Stomach (tissue), 19 donors: ENCODE measurements at places on chromosomes 5 and 9. TPM values are rescaled to one million over a fixed set of nuclear protein-coding genes. Genes with fewer than 3 reads are reported as not detected.

- DNase-seq, result no peak
Measured at GRCh38 chr9:14278291-14278721, 35.6 kb downstream of the NFIB start.

DNA sequence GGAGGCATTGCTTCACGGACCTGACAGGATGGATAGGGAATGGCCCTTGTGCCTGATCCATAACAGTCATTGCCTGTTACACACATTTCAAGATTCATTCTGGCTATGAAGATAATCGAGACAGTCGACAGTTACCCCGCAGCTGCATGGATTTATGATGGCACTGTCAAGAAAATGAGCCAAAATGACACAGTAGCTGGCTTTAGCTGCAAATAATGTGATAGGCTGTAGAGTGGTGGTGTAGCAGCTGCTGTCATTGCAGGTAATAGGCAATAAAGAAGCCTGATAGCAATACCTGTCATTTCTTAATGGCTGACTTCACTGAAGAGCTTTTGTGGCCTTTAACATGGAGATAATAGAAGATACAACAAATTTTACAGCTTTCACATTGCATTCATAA lies 1085.2 kb upstream of the ARRDC3 start:
- DNase-seq, result no peak

DNA sequence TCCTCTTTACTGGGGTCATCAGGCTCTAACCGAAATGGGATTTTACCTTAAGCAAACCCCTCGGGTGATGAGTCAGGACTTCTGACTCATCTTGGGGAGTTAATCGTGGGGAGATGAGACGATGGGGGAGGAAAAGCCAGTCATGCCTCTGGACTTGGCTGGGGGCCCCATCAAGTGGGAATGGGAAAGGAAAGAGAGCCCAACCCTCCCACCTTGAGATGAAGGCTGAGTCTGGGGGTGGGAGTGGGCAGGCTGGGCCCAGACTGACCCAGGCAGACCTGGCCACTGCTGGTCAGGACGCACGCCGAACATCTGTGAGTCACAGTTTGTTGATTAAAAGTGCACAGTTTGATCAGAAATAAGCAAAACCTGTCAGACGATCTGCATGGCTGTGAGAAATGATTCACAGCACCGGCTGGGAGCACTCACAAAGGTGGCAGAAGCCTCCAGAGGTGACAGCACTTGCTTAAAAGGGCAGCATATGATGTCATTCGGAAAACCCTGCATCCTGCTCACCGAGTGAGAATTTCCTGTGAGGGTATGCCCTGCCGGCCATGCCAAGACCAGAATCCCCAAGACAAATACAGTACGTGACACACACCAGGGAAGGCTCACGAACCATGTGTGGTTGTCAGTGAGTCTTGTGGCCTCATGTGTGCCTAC lies 50.0 kb upstream of the SLC25A51 start:
- peak; percentile 49 for DNase-seq

- DNase-seq, result no peak
Measured at GRCh38 chr5:160747987-160748386, 104.0 kb downstream of the ATP10B start.

DNA sequence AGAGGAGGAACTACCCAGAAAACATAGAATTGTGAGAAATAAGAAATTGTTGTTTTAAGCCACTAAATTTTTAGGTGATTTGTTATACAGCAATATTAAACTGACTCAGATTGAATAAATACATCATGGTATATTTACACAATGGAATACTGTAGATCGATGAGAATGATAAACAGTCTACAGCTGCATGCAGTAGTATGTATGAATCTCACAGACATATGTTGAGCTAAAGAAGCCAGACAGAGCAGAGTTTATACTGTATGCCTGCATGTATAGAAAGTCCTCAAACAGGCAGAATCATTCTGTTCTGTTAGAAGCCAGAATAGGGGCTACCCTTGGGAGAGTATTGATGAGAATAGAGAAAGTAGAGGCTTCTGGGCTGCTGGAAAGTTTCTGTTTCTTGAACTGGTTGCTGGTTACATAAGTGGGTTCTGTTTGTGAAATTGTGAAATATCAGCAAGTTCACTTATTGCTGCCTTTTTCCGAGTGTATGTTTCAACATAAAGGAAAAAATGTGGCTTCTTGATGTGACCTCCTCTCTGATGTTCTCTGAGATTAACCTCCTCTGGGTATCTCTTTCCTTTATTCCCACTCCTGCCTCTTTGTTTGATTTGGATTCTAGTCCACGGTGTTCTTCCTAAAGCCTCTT lies 9.6 kb downstream of the KIAA1958 start:
- no peak for DNase-seq

DNA sequence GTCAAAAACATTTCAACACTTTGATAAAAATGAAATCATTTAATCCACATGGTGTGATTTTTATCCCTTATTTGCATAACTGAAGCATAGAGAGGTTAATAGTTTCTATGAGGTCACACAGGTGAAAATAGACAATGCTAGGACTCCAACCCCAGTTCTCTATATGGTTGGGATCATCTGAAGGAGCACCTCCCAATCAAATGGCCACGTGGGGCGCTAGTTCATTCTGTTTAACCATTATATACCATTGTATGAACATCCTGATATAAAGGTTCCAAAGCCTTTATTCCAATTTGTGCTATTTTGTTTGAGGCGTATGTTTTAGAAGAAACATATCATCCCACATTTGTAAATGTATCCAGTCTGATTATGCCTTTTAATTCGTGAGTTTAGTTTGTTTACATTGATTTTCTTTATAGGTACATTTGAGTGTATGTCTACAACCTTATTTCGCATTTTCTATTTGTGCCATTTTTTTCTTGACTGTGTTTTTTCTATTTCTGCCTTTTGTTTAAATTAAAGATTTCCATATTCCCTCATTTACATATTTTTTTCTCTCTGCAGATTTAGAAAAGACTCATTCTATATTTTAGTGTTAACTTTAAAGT lies 1092.0 kb downstream of the MAT2B start:
- no peak for DNase-seq

GRCh38 chr9:38090170-38090569 lies 21.1 kb upstream of the SHB start:
- DNase-seq, result no peak

GRCh38 chr9:76571743-76572146 lies 112.8 kb downstream of the GCNT1 start:
- peak; percentile 55 for DNase-seq

DNA sequence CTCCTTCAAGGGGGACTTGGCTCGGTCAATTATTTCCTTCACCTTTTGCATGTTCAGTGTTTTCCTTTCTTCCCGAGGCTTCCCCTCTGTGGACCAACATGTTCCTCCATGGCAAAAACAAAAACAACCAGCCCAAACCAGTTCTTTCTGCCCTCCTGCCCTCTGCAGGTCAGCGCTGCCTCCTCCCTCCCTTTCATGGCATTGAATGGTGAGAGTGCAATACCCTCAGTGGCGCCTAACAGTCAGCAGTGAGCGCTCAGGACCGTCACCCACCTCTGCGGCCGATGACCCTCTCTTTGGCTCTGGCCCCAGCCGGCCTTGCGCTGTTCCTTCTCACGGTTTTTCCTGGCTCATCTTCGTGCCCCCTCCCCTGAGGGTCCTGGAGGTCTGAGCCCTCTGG lies 34.4 kb upstream of the GNE start:
- no peak for DNase-seq

Gene LCN1
- not detected for total RNA-seq

Gene AQP7
- total RNA-seq, result 17.4 TPM

Gene AFAP1L1
- total RNA-seq, result 50.8 TPM

DNA sequence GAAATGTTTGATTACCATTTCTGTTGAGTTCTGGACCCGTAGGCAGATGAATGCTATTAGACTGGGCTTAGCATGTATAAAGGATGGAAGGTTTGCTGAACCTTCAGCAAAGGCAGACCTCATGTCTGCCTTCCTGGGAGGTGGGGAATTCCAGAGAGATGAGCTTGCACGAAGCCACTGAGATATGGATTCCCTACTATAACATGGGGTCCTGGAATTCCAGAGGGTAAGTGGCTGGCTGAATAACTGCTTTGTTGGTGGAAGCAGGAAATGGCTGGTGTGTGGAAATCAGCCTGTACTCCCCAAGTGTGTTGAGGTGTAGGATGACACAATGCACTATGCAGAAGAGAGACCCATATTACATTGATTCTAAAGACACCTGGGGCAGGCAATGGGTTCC lies 526.4 kb downstream of the CTNND2 start:
- DNase-seq, result no peak

Gene SLC34A1
- not detected for total RNA-seq

Gene PCDHGB3
- 8.8 TPM for total RNA-seq

Gene GZMA
- total RNA-seq, result 4.2 TPM

DNA sequence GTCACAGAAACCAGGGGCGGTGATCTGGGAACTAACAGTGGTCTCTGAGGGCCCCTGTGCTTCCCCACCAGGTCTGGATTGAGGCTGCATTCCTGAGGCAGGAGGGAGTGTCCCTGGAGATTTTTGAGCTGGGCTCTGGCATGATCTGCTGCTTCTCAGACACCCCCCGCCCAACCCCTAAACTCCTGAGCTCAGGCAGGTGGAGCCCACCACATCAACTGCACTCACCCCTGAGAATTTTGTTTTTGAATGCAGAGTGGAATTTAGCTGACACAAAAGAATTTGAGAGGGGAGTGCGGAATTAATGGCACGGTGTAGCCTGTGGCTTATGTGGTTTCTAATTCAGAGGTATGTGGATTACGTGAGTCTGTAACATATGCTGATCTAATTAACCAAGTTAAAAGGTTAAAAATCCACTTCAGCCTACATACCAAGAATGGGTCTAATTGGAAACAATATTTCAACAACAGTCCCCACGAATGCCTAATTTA lies 23.9 kb upstream of the CTSL start:
- no peak for DNase-seq

- DNase-seq, result no peak
Measured at GRCh38 chr5:30928956-30929355, 264.5 kb upstream of the CDH6 start.

DNA sequence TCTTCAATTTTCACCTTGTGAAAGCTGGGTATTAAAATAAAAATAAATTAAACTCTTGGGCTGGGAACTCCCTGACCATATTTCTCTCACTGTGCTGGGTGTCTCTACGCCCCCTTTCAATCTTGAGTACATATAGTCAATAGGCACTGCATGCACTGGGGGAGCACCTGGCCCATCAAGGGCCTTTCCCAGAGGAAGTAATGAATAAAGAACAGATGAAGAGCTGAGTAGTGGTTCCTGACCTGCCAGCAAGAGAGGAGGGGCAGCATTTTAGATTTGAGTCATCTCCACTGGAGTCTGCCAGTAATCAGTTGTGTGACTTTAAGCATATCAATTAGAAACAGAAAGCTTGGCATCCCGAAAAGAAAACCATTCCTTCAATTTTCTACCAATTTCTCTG lies 6.2 kb downstream of the MAPKAP1 start:
- no peak for DNase-seq

- DNase-seq, result no peak
Measured at GRCh38 chr5:85108471-85108870, 723.8 kb upstream of the EDIL3 start.

DNA sequence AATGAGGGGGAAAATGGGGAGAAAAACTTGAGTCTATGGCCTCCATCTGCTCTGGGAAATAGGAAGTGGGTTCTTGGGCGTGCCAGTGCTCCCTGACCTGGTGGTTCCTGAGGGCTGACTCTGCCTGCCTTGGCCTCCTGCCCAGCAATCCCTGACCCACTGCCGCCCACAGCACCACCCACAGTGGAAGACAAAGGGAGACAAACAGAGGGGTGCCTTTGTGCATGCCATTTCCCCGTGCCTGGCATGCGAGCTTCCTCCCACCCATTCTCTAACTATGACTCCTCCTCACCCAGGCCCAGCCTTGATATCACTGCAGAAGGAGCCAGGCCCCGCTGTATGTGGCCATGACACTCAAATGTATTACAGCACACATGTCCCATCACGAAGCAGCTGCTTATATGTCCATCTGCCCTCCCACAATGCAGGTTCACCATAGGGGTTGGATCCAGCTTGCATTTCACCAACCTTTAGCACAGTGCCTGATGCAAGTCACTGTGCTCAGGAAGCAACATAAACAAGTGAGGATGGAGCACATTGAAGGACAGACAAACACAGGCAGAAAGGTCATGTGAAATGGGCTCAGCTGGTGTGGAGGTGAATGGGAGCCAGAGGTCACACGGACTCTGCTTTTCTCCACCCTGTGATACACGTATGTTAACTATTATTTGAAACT lies 84.4 kb downstream of the ADRB2 start:
- DNase-seq, result peak; percentile 79

- no peak for DNase-seq
Measured at GRCh38 chr5:55410845-55411244, 103.1 kb downstream of the MTREX start.

GRCh38 chr9:14346811-14347405 lies 33.0 kb upstream of the NFIB start:
- peak; percentile 76 for DNase-seq

Gene CDKN2B-AS1
- 0.73 TPM for total RNA-seq

Gene PRRX2
- 1.7 TPM for total RNA-seq

Gene HSD17B3
- 0.55 TPM for total RNA-seq

- no peak for DNase-seq
Measured at GRCh38 chr5:61824396-61824795, 481.6 kb upstream of the KIF2A start.

DNA sequence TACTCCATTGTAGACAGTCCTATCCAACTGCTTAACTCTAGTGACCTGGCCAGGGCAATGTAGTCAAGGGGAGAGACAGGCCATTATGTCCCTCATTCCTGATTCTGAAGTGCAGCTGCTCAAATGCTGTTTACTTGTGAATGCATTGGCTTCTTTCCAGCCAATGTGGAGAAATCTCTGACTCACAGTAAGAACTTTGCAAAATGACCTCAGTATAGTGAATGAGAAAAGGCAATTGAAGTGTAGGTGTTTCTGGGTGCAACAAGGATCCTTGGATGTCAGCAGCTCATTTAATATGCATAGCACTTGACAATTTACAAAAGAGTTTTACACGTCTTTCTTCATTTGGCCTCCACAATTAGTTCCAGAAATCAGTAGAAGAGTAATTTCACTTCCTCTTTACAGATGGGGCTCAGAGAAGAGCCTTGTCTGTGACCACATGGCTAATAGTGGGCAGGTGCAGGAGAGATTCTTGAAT lies 367.2 kb downstream of the OSTF1 start:
- DNase-seq, result peak; percentile 54

GRCh38 chr5:146672866-146673265 lies 156.9 kb upstream of the GPR151 start:
- DNase-seq, result no peak

DNA sequence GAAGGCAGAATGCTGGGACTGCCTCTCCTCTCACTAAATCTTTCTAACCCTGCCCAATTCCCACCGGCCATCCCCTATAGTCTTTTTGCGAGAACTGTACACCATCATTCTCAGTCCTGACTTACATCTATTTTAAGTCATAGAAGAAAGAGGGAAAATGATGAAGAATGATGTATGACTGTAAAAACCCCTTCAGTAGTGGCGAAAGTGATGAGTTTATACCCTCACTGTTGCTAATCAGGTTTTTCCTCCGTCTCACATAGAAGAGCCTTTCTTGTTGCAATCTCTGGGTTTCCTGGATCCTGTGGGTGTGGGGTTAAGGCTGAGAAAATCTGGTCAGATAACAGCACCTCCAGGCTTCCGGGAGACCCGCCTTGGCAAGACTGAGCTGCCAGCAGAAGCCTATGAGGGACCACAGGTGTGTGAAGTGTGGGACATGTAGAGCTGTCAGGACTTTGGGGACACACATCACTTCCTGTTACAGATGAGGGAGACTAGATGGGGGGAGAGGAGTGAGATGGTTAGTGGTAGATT lies 147.1 kb upstream of the SLC12A2 start:
- DNase-seq, result no peak

GRCh38 chr5:22411554-22412349 lies 441.4 kb downstream of the CDH12 start:
- no peak for DNase-seq

GRCh38 chr9:113227436-113227835 lies 6.1 kb downstream of the SLC31A1 start:
- no peak for DNase-seq

Gene PIP5KL1
- total RNA-seq, result 0.55 TPM

GRCh38 chr5:82376307-82376706 lies 98.2 kb upstream of the RPS23 start:
- no peak for DNase-seq
